GM23338 (cell line): ENCODE measurements at places on chromosomes 1 and 21.

DNA sequence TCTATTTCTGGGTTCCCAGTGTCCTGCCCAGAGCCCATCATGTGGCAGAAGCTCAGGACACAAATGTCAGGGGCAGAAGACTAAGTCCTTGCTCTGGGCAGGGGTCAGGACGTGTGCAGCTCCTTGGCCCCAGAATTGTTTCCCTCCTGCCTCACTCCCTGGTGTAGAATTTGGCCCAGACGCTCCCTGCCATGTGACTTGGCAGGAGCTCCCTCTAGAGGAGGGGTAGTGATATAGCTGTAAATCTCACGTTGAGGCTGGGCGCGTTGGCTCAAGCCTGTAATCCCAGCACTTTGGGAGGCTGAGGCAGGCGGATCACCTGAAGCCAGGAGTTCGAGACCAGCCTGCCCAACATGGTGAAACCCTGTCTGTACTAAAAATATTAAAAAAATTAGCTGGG is 91.2 kb downstream of the UBIAD1 start:
- no peak overlapping the region for H3K27ac ChIP-seq
- H3K27me3 ChIP-seq = no peaks in the 10 kb centered on the region
- H3K4me3 ChIP-seq = no peak overlapping the region
- H3K4me1 ChIP-seq = peaks cover 18% of the 10 kb centered on the region
- no peaks in the 10 kb centered on the region for H3K36me3 ChIP-seq

GRCh38 chr1:204283711-204284651 is 70.2 kb upstream of the GOLT1A start:
- no peak overlapping the region for H3K4me3 ChIP-seq
- no peaks in the 10 kb centered on the region for H3K36me3 ChIP-seq
- no peak for DNase-seq
- H3K4me1 ChIP-seq = peaks cover 25% of the 10 kb centered on the region
- no peaks in the 10 kb centered on the region for H3K27me3 ChIP-seq

DNA sequence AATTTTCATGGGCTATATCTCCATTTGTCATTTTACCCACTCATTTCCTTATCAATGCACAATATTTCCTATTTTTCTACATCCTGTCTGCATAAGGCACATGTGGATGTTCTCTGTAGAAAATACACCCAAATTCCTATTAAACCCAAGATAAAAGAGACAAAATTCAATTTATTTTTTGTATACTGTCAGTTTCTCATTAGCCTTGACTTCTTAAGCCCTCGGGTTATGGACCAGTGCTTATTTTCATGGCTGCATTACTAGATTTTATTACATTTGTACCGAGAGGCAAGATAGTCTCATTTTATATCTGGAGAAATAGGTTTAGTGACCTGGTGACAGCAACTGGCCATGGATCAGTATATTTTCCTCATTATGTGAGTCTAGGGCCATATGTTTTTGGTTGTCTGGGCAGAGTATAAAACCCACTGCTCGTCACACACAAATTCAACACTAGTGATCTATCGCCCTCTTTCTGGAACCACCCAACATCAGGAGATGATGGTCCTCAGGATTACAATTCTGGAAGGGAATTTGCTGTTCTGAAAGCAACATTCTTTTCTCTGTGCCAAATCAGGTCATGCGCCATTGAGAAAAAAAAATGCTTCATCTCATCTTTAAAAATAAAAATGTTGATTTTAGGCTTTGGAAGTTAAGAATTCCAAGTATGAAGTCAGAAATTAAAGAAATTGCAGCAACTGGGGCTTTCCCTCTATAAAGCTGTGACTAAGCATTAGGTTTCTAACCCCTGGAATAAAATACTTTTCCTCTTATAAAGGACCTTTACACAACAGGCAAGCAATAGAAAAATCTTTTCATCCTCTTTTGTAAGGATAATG is 81.4 kb downstream of the ASTN1 start:
- H3K4me3 ChIP-seq = no peak overlapping the region
- no peak overlapping the region for H3K27ac ChIP-seq
- H3K36me3 ChIP-seq = no peaks in the 10 kb centered on the region
- no peak for DNase-seq

GRCh38 chr1:55888685-55889317 is 673.6 kb upstream of the USP24 start:
- no peaks in the 10 kb centered on the region for H3K36me3 ChIP-seq
- H3K4me1 ChIP-seq = no peaks in the 10 kb centered on the region
- no peak for DNase-seq
- no peak overlapping the region for H3K27ac ChIP-seq
